ENCODE measurements at places on chromosomes 3 and 15.

GRCh38 chr3:58117561-58118181, 93.1 kb downstream of the DNASE1L3 start:
- no peak for DNase-seq

DNA sequence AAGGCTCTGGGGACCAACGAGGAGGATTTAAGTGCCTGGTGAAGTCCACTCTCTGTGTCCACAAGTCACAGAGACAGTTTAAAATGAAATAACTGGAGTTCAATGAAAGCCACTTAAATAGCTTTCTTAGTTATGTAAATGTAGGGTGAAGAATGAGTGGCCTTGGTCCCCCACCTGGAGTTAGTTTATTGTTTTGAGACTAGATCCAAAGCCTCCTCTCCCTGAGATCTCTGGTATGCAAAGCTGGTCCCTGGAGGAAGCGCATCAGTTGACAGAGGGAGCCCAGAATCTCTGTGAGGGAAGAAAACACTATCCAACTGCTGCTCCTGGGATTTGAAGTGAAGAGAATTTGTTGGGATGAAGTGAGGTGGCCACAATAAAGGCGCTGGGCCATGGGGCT, 40.5 kb downstream of the EXOG start:
- no peak for DNase-seq

- no peak for DNase-seq
Observed at GRCh38 chr3:100376301-100376700, 24.6 kb downstream of the TOMM70 start.

DNA sequence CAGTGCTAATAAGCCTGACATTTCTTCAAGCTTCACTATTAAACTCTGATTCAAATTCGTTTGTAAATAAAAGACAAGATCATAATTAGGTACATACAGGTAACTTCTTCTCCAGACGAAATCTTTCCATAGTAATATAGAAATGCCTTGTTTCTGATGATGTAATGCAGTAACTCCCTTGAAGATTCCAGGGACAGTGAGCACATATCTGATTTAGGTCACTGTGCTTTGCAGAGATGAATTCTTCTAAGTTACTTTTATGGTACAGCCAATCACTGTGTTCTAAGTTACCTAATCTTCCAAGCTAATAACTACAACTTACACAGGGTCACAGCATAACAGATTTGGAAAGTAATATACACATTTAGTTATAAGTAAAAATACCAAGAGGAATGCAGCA, 27.6 kb downstream of the SLC4A7 start:
- DNase-seq = no peak

GRCh38 chr3:32310336-32310735, 71.9 kb downstream of the CMTM8 start:
- no peak for DNase-seq

DNA sequence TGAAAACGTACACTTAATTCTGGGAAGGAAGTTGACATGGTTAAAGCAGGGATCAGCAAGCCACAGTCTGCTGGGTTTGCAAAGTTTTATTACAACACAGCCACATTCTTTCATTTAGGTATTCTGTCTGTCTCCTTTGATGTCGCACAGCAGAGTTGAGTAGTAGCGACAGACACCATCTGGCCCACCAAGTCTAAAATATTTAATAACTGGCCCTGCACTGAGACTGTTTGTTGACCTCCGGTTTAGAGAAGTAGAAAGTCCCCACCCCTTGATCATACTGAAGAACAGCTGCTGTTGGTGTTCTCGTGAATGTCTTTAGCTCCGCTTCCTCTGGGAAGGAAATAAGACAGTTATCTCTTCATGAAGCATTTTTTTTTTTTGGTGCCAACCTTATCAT, 66.2 kb downstream of the MCTP2 start:
- no peak for DNase-seq

- no peak for DNase-seq
Observed at GRCh38 chr3:37921025-37921424, 59.3 kb downstream of the CTDSPL start.

GRCh38 chr15:28921336-28921735, 35.6 kb downstream of the APBA2 start:
- DNase-seq = no peak

DNA sequence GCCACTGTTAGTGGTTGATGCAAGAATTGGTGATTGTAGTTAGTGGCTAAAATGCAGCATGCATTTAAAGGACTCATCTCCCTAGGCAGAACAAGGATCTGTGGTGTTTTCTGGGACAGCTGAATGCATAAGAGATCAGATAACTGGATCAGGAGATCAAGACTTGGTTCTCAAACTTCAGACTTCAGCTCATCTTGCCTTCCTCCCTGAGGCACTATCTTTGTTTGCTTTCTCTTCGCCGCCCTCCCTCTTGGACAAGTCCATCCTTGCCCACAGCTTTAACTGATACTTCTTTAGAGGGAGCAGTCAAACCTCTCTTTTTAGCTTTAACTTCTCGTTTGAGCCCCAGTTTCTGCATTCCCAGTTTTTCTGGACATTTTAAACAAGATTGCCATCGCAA, 195.4 kb upstream of the TPRG1 start:
- DNase-seq = no peak

GRCh38 chr3:20232906-20233780, 47.1 kb upstream of the SGO1 start:
- no peak for DNase-seq

DNA sequence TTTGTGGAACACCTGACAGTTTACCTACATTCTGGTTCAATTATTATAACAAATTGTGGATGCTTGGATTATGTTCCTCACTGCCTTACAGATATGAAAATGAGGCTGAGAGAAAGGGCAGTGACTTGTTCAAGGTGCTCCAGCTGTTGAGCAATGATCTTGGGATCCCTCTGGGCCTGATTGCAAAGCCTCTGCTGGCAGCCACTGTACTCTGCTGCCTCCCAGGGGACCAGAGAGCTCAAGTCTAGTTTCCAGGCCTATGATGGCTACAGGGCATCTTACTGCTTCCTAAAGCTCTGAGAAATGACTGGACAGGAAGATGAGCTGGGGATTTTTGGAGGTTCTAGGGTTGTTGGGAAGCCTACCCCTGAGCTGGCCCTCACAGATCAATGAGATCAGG, 2.3 kb upstream of the SHC4 start:
- no peak for DNase-seq

DNA sequence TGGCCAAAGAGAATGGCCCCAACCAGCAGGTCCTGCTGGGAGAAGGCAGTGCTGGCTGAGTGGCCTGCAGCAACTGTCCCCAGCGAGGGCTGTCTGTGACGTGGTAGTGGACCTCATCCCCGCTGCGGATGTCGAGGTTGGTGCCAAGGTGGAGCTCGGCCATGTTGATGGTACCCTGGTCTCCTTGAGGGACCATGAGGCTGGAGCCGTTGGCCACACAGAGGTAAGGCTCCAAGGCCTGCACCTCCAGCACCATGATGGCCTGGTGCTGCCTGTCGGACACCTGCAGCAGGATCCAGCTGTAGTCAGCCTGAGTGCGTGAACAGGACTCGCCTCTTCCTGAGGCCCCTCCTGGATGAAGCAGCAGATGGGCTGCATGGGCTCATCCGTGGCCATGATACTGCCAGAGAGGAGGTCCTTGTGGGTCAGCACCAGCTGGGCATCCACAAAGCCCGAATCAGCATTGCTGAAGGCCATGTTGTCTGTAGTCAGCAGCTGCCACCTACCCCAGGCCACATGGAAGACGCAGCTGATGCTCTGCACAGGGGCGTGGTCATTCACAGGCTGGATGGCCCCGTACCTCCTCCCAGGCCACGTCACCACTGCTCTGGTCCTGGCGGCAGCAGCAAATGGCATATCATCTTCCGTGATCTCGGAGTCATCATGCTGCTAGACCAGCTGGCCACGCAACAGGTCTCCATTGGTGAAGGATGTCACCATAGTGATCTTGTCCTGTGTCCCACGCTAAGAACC, 167.5 kb downstream of the GOLGA6L4 start:
- no peak for DNase-seq

- no peak for DNase-seq
Observed at GRCh38 chr3:99678023-99678422, 39.6 kb downstream of the COL8A1 start.

- DNase-seq = no peak
Observed at GRCh38 chr3:17994167-17994566, 251.7 kb upstream of the TBC1D5 start.

DNA sequence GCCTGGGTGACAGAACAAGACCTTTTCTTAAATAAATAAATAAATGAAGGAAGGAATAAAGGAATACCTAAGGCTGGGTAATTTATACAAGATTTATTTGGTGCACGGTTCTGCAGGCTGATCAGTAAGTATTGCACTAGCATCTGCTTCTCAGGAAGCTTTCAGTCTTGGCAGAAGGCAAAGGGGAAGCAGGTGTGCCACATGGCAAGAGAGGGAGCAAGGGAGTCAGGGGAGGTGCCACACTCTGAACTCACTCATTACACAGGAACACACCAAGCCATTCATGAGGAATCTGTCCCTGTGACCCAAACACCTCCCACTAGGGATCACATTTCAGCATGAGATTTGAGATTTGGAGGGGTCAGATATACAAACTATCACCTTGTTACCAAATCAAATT, 56.4 kb downstream of the PRKCI start:
- no peak for DNase-seq

GRCh38 chr3:12758025-12758781, 856 bp downstream of the TMEM40 start:
- DNase-seq = no peak

DNA sequence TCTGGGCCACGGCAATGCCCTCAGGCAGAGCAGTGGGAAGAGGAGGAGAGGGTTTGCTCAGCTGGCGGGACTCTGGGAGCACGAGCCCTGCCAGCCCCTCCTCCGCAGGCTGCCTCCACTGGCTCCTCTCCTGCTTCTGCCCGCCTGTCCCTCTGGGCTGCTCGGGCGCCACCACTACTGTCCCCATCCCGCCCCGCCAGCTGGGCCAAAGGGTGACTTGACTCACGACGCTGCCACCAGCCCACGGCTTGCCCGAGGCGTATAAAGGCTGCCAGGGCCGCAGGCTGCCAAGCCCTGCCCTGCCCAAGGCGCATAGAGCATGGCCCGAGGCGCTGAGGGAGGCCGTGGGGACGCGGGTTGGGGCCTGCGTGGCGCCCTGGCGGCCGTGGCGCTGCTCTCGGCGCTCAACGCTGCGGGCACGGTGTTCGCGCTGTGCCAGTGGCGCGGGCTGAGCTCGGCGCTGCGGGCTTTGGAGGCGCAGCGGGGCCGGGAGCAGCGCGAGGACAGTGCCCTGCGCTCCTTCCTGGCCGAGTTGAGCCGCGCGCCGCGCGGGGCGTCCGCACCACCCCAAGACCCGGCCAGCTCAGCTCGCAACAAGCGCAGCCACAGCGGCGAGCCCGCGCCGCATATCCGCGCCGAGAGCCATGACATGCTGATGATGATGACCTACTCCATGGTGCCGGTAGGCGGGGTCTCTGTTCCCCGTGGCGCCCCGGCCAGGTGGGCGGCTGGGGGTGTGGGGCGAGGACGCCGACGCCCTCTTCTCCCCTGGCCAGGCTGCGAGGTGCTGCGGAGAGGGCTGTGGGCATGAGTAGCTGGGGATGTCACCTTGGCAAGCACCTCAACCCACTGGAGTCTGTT, at the start of gene GLDN:
Gene GLDN, plus strand, starts transcription at position 290 of the 861 bp plus-strand sequence. Its CDS starts 30 bp downstream, at position 320.
- DNase-seq = no peak

DNA sequence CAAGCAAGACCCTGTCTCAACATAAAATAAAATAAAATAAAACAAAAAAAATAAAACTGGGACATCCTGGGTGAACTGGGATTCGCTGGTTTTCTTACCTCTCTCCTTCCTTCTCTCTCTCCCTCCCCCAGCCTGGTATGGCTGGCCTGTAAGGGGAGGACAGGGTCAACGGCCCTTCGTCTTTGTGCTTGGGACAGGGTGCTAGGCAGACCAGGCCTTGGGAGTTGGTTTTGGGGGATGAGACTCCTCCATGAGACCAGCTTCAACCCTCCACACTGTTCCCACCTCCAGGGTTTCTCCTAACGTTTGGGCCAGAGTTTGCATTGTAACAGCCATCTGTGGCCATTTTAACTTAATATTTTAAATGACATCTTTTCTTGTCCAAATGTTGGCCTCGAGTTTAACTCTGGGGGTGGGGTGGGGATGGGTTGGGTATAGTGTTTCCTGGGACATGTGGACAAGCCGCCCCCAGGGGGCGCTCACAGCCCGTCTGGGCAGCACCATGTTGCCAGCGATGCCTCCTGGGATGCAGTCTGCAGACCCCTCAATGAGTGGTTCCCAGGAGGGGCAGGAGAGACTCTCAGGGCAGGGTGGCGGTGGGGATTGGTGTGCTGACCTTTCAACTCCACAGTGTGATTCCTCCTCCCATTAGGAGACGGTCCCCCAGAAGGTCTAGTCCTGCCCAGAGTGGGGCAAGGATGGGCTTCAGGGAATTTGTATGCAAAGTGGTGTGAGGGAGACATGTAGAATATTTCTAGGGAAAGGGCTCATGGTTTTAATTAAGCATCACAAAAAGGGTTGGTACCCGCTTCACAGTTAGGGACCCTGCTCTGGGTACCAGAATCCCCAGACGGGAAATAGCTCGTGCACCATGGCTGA, 37.7 kb upstream of the LCTL start:
- DNase-seq = peak; percentile 55
